ENCODE measurements at places on chromosomes 7 and 10. TPM values are rescaled to one million over a fixed set of nuclear protein-coding genes. Genes with fewer than 3 reads are reported as not detected.

Gene AGR2
- total RNA-seq = not detected

Gene RAMP3
- not detected for total RNA-seq

Gene PRKCQ
- total RNA-seq = 61.2 TPM

Gene ZMYND11
- total RNA-seq = 52.8 TPM

Measured in activated naive CD8-positive, alpha-beta T cell treated with anti-CD3 and anti-CD28 coated beads, Interleukin-2, amount 10 ng/mL, durations not matched to agents 7 days and 5 days (primary cell).